ENCODE measurements at places on chromosomes 12 and 14.

GRCh38 chr12:80470403-80470802 is 26.4 kb downstream of the PTPRQ start:
- DNase-seq: no peak

DNA sequence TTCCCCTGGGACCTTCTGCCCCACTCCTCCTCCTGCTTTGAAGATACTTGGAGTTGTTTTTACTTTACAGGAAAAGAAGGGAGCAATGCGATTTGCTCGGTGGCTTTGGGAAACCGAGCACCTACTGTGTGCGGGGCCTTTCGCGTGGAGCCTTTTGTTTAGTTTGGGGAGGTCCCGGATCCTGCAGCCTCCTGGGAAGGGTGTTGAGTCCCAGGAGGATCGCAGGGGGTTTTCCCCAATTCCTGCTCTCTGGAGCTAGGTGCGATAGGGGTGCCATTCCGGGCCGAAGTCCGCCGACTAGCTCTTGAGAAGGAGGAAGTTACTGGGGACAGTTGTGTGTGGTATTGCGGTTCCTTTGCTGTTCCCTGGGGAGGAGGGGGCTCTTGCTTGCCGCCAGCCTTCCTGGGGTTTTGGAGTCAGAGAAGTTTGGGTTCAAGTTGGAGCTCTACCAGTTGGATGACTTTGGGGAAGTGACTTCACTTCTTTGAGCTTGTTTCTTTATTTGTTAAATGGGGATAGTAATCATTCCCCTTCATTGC is 1.1 kb downstream of the BRI3BP start:
- DNase-seq: peak; percentile 24

DNA sequence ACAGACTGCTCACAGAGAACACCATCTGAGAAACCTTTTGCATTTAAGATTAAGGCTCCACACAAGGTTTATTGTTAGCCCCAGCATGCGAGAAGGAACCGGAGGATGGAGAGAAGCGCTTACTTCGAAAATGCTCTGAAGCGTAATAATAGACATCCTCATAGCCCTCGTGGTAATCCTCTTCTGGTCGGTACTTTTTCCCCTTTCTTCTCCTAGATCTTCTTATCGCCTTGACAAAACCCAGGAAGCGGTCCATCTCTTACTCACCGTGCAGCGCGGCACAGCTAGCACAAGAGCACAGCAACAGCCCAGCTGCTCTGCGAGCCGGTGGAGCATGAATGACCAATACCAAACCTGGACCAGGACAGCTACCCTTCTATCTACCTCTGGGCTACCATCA is 125.1 kb upstream of the GRIP1 start:
- no peak for DNase-seq

GRCh38 chr12:44774815-44775411 is 101.2 kb downstream of the NELL2 start:
- peak; percentile 76 for DNase-seq

DNA sequence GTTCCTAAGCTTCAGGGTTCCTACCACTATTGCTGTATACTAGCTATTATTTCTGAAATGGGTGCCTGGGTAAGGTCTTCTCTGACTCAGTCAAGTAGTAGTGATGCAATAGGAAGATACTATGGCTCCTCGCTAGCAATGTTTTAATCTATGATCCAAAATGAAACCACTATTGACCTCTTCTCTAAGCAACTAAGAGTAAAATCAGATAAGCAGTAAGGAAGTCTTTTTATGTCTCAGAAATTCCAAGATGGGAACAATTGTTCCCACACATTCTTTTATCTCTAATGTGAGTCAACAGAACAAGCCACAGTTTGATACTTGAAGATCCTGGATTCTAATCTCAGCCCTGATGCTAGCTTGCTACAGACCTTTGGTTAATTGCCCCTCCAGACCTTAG is 45.1 kb downstream of the AREL1 start:
- DNase-seq: no peak

DNA sequence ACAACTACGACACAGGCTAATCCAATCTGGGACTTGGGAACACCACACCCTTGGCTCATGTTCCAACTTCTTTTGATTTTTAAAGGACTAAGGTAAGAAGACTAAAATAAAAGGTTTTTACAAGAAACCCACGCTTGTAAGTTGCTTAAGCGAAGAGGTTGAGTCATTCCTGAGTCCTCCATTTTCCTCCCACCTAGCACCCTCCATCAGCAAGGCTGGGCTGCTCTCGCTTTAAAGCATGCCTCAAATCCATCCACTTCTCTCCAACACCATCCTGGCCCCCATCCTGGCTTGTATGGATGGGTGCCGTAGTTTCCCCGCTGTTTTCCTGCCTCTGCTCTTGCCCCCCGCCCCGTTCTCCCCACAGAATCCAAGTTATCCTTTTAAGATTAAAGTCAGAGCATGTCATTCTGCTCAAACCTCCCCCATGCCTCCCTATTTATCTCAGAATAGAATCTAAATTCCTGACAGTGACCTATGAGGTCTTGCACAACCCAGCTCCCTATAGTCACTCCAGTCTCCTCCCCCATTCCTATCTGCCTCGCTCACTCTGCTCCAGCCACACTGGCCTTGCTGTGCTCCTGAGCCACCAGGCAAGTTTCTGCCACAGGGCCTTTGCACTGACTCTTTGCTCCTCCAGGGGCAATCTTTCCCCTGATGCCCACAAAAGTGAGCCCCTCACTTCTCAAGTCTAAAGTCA is 34.5 kb downstream of the SCARB1 start:
- no peak for DNase-seq

DNA sequence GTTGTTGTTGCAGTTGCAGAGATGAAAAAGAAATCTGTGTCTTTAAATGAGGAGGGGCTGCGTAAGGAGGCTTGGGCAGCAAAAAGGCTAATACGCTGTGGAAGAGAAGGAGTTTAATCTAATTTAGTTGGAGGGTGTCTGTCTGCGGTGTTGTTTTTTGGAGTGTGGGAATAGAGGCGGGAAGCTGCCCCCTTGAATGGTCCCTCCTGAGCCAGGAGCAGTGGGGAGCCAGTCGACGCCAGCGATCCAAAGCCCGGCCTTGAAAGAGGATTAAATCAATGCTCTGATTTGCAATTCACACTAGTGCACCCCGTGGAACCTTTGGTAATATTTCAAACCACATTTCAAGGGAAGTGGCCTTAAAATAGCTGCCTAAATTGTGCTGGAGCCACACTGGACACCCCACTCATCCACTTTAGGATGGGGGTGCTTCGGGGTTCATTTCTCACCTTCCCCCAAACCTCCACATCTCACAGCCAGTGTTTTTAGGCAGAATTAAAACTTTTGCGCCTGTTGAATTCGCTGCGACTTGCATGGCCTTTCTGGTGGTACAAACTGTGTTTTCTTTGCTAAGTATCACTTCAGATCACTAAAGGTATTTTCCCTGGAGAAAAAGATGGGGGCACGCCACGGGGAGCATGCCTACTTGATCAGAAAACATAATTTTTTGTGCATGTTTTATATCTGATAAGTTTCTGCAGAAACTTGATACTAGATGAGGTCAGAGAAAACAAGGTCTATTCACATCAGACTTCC is 4.1 kb upstream of the FZD10 start:
- DNase-seq: no peak

DNA sequence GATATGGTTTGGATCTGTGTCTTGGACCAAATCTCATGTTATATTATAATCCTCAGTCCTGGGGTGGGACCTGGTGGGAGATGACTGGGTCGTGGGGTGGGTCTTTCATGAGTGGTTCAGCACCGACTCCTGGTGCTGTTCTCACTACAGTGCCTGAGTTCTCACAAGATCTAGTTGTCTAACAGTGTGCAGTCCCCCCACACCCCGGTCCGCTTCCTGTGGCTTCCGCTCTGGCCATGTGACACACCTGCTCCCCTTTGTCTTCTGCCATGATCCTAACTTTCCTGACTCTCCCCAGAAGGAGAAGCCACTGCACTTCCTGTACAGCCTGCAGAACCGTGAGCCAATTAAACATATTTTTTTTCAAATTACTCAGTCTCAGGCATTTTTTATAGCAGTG is 1262.2 kb downstream of the TMEM121 start:
- no peak for DNase-seq

DNA sequence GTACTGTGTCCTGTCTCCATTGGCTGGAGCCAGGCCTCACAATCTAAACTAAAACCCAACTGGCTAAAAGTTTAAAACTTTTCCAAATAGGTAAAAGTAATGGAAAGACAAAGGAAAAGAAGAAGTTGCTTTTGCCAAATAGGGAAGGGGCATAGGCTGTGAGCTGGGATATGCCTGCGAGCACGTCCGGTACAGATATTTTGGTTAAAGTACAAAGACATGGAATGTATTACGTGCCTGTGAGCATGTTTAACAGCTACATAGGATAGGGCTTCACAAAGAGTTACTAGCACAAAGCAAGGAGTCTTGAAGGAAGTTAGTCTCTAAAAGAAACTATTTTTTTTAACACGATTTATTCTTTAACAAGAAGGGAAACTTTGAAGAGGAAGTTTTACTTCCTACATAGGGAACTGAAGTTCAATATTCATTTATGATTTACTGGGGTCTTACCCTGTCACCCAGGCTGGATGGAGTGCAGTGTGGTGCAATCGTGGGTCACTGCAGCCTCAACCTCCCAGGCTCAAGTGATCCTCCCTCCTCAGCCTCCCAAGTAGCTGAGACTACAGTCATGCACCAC is 41.9 kb upstream of the INF2 start:
- DNase-seq: no peak

DNA sequence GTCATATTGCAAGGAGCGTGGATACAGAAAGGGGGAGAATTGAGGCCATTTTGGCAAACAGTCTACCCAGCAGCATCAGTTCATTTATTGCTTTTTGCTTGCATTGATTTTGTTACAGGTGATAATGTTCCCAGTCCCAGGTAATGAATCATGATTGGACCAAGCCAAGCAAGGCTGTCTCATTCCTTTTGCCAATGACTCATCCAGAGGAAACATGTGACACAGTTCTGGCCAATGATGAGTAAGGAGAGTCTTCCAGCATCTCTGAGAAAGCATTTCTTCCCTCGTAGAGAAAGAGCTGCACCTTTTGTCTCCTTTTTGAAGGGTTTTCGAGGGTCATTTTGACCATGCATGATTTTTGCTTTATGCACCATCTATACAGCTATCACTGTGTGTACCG is 68.2 kb downstream of the SLC15A4 start:
- DNase-seq: no peak

DNA sequence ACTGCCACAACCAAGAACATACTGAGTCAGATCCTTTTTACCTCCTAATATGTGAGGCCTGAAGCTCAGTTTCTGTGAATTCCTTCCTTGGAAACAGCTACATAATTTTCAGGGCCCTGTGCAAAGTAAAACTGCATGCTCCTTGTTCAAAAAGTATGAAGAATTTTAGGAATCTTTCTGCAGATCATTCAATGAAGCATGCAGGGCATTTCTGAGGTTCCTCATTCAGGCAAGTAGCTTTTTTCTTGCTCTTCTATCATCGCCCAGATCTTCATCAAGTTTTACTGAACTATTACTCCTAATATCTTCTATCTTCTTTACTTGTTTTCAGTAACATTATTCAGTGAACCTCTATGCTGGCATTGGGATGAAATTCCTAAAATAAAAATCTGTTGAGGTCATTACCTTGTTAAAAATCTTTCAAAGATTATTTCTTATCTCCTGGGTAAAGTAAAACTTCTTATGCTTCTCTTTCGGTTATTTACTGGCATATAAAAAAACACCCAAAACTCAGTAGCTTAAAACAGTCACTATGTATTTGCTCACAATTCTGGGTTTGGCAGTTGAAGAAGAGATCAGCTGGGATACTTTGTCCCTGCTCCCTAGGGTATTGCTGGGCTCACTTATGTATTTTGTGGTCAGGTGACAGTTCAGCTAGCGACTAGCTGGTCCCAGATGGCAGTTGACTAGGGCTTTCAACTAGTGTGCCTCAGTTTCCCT is 42.6 kb upstream of the KRR1 start:
- no peak for DNase-seq

- no peak for DNase-seq
Measured at GRCh38 chr12:90791445-90791844, 163.5 kb downstream of the CCER1 start.

DNA sequence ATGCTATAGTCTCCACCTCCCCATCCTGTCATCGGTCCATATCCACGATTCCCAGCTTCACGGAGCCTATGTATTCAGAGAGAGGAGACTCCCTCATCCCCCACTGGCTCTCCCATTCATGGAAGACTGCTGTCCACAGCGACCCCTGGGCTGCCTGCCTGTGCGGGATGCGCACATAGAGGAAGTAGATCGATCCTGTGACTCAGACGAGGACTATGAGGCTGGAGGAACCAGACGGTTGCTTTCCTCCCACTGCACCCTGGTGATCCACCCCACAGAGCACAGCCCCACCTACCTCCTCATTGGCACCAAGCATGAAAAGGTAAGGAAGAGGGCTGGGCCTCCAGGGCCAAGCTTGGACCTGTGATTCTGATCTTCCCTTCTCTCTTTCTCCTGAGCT is 24.4 kb downstream of the PIGH start:
- no peak for DNase-seq

- DNase-seq: no peak
Measured at GRCh38 chr12:106152334-106152733, 13.6 kb upstream of the NUAK1 start.

- DNase-seq: no peak
Measured at GRCh38 chr12:115648463-115648862, 629.0 kb downstream of the MED13L start.

- no peak for DNase-seq
Measured at GRCh38 chr12:38547586-38547985, 231.0 kb downstream of the ALG10B start.

GRCh38 chr14:37027188-37027824 is 145.1 kb downstream of the SLC25A21 start:
- DNase-seq: no peak

- no peak for DNase-seq
Measured at GRCh38 chr12:74780182-74780849, 242.7 kb downstream of the ATXN7L3B start.

DNA sequence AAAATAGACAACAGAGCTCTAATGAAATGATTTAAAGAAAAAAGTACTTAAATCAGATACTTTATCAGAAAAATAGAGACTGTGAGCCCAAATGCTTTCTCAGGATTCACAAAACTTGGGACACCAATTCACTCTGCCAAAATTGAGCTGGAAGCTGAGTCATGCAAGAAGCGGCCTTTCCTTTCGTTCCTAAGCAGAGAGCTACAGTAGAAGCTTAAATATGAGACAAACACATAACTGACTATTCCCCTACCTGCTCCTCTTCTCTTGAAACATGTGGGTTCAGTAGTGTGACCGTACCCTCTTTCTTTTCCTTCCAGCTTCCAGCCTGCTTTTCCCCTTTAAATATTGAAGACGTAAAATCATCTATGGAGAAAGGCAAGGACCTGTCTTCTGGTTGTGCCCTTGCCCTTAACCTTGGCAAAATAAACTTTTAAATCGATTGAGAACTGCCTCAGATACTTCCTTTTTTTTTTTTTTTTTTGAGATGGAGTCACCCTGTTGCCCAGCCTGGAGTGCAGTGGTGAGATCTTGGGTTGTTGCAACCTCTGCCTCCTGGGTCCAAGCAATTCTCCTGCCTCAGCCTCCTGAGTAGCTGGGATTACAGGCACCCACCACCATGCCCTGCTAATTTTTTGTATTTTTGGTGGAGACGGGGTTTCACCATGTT is 4.4 kb upstream of the SDS start:
- DNase-seq: no peak

- DNase-seq: no peak
Measured at GRCh38 chr12:45184147-45184963, 31.5 kb upstream of the ANO6 start.

GRCh38 chr12:57765698-57766463 is 997 bp downstream of the CYP27B1 start:
- peak; percentile 24 for DNase-seq

All from activated CD4-positive, alpha-beta T cell treated with anti-CD3 and anti-CD28 coated beads for 48 hours (primary cell).